ENCODE measurements at places on chromosomes 3 and 15.

GRCh38 chr3:160475153-160475552, 25.6 kb upstream of the TRIM59 start:
- no peak for DNase-seq

GRCh38 chr3:19473971-19474580, 325.8 kb downstream of the KCNH8 start:
- DNase-seq = no peak

- no peak for DNase-seq
These were observed 55.3 kb downstream of the CLDN1 start for GRCh38 chr3:190266913-190267290.

GRCh38 chr15:42984493-42985034, 64.0 kb upstream of the TTBK2 start:
- DNase-seq = no peak

- no peak for DNase-seq
These were observed 10.9 kb downstream of the ZBTB47 start for GRCh38 chr3:42664438-42664803.

DNA sequence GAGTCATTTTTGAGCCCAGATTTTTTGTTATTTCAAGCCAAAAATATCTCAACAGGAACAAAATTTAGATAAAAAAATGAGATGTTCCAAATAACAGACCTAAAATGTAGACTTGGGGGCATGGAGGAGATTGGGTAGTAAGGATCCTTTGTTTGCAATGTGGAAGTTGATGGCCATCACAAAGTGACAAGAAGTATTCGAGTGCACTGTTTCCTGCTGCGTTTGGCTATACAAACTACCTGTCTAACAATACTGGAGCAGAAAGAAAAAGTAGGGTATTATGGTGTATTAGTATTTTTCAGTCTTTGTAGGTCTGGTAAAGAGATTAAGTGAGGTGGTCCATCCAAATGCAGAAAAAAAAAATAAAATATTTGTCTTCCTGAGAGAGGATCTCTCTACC, 284.2 kb downstream of the C3orf38 start:
- no peak for DNase-seq

All from stimulated activated CD4-positive, alpha-beta T cell treated with anti-CD3 and anti-CD28 coated beads, Interleukin-4, amount 100 ng/mL, for 4 hours (primary cell).